ENCODE measurements at places on chromosomes 1 and 21.

GRCh38 chr1:174789399-174789798 is 210.3 kb upstream of the CACYBP start:
- DNase-seq, result no peak

DNA sequence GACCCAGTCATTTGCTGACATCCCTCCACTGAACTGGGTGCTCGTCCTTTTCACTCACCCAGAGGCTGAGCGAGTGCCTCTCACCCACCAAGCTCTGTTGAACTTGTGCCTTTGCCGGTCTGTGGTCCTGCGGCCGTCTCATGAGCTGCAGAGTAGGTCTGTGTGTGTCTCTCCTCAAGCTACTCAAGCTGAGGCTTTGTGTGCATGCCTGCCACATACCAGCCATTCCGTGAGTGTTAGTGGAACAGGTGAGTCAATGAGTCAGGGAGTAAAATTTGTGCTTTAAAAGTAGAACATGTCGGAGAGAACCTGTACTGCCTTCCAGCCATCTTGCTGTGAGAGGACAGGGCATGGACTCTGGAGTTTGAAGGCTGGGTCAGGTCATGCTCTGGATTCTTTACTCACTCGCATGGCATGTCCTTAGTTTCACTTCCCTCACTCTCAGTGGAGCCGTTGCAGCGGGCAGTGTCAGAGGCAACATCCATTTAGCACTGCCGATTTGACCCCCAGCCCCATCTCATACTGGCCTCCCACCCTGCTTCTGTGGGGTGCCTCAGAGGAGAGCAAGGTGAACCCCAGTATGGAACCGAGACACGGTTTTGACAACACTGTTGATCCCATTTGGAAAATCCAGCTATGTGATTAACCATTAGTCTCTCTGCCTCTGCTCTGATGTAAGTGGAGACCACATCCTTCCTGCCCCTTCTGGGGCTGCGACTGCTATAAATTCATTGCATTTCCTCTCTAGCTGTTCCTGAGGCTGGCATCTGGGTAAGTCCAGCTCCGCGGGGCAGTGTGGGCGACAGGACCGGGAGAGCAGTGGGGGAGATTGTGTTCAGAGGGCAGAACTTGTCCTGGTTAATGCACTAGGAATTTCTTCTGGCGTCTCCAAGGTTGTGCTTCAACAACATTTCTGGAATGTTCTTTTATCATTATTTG is at the start of gene NLRP3:
Gene NLRP3, plus strand, starts transcription at position 751 of the 939 bp plus-strand sequence. CDS start 2,628 bp downstream, outside the sequence.
- DNase-seq, result peak; percentile 47

GRCh38 chr1:210384625-210385024 is 55.9 kb downstream of the HHAT start:
- no peak for DNase-seq

- DNase-seq, result no peak
Observed at GRCh38 chr1:69180358-69180757, 387.4 kb upstream of the LRRC7 start.

DNA sequence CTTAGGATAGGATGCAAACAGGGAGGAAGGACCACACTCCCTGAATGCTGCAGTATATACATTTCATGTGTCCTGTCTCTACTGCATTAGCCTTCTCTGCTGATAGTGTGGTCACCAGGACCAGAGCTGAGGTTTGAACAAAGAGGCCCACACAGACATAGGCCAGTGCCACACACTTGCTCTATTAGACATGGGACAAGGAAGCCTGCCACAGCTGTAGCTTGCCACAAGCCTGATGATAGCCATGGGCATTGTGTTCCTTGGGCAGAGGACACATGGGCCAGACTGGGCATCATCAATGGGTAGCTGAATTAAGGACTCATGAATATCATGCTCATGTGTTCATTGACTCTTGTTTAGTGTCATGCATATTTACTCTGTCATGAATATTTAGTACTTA is 10.4 kb downstream of the CAMSAP2 start:
- DNase-seq, result no peak

DNA sequence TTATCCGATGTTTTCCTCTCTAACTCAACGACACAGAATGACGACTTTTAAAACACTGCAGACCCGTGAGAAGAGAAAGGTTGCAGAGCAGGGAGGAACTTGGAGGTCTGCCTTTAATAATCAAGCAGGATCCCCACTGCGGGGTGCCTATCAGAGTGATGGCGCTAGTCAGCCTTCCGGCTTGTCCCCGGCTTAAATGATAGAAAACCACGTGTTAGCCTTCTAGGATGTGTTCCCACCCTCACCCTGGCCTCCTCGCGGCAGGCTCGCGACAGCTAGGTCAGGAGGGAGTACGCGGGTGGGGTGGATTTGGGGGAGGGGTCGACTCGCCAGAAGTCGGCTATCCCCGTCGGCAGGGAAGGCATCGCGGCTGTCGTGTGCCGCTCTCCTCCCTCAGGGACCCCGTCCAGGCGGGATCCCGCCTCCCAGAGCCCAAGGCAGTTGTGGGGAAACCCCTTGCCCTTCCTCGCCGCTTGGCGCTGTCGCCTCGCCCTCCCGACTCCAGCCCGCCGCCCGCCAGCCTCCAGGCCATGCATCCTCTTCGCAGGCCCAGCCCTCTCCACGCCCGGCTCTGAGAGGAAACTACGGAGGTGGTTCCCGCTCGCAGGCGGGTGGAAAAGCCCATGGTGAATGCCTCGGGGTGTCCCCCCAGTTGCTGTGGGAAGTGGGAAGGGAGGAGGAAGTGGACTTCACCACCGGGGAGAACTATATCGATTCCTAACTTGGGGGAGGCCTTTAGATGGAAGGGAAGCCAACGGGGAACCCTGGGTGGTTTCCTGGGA is 1.1 kb upstream of the SMG7 start:
- peak; percentile 86 for DNase-seq

DNA sequence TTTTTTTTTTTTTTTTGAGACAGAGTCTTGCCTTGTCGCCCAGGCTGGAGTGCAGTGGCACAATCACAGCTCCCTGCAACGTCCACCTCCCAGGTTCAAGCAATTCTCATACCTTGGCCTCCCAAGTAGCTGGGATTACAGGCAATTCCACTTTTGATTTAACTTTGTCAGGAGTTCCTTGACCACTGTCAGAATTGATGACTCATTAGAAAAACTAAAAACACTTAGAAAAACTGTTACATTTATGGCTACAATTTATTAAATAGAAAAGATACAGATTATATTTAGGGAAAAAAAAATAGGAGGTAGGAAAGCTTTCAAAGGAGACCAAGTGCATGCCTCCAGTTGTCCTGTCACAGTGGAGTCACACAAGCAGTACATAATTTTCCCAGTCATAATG is 20.0 kb downstream of the ZNF678 start:
- DNase-seq, result no peak

DNA sequence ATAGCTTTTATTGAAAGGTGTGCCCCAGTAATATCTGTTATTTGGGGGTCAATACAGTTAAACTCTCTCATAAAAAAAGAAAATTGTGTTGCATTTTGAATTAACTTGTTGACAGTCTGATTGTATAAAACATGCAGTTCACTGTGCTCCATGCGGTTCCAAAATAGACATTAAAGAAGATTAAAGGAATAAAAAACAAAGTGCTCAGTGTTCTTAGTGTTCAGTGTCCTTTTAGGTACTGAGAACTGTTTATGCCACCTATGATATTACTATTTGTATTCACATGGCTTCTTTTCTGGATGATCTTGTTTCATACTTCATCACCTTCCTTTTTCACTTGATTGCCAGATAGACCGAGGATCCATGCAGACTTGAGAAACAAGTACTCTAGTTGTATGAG is 15.3 kb upstream of the SGIP1 start:
- no peak for DNase-seq

- DNase-seq, result no peak
Observed at GRCh38 chr1:45796381-45796780, 7.0 kb upstream of the MAST2 start.

- no peak for DNase-seq
Observed at GRCh38 chr21:39111931-39112550, 71.2 kb downstream of the PSMG1 start.

DNA sequence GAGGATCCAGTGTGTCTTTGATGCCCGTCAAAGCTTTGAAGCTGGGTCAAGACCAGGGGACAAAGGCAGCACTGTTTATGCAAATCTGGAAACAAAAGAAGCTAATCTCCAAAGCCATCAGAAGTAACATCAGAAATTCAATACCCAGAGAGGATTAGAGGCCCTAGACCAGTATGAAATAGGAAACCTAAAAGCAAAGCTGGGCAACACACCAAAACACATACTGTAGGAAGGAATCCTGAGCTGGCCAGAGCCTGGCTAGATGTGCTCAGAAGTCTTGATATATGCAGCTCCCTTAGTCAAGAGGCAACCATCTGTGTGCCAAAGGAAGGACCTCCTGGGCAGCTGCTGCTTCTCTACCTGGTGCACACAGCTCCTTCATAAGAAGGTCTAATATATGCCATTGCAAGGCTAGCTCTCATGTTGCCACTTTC is 12.3 kb downstream of the COLGALT2 start:
- DNase-seq, result no peak

DNA sequence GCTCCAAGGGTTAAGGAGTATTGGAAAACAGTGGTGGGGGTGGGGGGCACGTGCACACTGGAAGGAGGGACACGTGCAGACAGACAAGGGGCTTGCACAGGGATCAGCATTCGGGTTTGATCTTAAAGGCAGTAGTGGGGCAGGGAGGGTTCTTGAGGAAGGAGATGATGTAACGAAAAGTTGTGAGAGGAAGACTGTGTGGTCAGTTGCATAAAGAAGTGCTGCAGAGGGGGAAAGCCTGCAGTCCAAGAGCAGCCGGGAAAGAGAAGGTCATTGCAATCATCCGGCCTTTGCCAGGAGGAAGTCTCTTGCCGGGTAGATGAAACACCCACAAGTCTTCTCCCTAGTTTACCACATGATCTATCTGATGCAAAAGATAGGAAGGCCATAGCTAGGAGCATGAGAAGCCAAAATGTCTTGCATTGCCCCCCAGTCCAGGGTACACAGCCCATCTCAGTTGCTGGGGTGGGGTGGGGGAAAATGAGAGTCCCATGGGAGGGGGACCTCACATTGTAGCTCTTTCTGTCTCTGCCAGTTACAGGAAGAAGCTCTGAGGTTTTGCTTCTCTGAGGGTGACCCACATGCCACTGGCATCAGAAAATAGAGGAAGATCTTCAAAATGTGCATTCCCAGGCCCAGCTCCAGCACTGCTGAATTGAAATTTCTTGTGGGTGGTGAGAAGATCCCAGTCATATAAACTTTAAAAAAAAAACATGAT is 202.5 kb upstream of the RAB4A start:
- no peak for DNase-seq

DNA sequence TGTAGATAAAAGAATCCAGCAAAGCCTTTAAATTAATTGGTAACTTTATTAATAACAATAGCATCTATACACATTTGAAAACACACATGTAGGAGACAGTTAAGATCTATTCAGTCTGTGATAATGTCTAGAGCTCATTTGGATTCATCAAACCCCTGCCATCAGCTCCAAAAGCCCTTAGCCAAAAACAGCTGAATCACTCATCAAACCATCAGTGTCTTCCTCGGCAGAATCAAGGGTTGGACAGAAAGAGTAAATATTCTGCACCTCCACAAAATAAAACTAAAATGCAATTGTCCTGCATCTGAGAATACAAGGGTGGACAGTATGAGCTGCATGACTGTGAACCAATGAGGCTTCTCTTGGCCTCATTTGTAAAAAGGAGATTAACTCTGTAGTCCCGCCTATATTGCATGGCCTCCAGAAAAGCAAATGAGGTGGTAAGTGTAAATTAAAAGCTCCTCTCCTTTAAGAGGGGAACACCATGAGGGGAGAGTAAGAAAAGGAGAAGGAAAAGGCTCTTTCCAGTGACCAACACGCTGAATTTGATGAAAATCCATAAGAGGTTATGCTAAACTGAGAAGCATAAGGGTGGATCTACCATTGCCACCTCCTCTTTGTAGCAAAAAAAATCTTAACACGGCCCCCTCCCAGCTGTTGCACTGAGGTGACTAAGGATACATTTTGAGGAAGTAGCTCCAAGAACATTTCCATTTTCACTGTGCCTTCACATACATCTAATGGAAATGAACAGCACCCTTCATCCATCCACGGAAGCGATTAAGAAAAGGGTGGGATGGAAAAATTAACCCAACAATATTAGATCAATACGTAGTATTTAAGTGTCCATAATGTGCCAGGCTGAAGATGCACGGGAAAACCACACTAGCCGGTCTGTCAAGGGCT is 14.7 kb upstream of the BOLA1 start:
- peak; percentile 42 for DNase-seq

GRCh38 chr1:226644541-226645176 is 94.4 kb downstream of the ITPKB start:
- DNase-seq, result no peak

- DNase-seq, result no peak
Observed at GRCh38 chr1:221693087-221693486, 48.8 kb downstream of the DUSP10 start.

- DNase-seq, result no peak
Observed at GRCh38 chr1:12546771-12547585, 71.0 kb downstream of the DHRS3 start.

- DNase-seq, result no peak
Observed at GRCh38 chr1:248686815-248687214, 15.8 kb downstream of the OR14I1 start.

- no peak for DNase-seq
Observed at GRCh38 chr1:18337757-18338156, 143.0 kb upstream of the KLHDC7A start.

- DNase-seq, result no peak
Observed at GRCh38 chr1:245007852-245008251, 143.5 kb upstream of the HNRNPU start.

DNA sequence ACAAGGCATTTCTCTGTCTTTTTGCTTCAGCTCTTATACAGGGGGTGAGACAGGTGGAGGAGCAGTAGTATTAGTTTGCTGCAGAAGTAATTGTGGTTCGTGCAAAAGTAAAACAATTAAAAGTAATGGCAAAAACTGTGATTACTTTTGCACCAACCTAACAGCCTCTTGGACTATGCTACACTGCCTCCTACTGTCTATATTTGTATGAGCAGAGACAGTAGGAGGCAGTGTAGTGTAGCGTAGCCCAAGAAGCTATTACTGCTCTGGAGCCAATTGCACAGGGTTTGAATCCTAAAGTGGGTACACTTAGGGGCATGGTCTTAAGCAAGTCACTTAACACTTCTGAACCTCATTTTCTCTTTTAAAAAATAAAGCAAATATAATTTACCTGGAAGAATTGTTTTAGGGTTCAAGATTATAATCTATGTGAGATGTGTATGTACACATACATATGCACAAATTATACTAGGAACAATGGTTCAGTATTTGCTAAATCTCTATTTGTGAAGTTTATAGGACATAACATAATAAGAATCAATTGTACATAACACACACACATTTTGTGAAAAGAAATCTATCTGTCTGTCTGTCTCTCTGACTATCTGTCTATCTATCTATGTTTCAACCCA is 103.8 kb downstream of the BRINP3 start:
- no peak for DNase-seq

All from activated T-cell treated with anti-CD3 and anti-CD28 coated beads, Interleukin-2, amount 50 U/mL, for 48 hours (primary cell).